ENCODE measurements at places on chromosomes 5 and 9. TPM values are rescaled to one million over a fixed set of nuclear protein-coding genes. Genes with fewer than 3 reads are reported as not detected.

Gene C7
- 45.6 TPM for total RNA-seq

Gene IFNE
- total RNA-seq: not detected

Gene IFNA2
- not detected for total RNA-seq

Gene HARS2
- 57.0 TPM for total RNA-seq

Gene FBP2
- total RNA-seq: not detected

Gene F2RL2
- 1.9 TPM for total RNA-seq

Gene SEC16A
- 72.7 TPM for total RNA-seq

Gene COMMD10
- total RNA-seq: 50.6 TPM

Gene CDX1
- not detected for total RNA-seq

Gene PCAT7
- total RNA-seq: not detected

Gene ORM2
- not detected for total RNA-seq

Gene ACTBL2
- 1.6 TPM for total RNA-seq

Gene EFNA5
- 22.5 TPM for total RNA-seq

Gene CCL19
- total RNA-seq: 2.0 TPM

Gene OR1J2
- not detected for total RNA-seq

Gene SPATA31C1
- total RNA-seq: not detected

Gene TICAM2
- total RNA-seq: 0.48 TPM

Gene POLK
- total RNA-seq: 28.4 TPM

Gene PHAX
- total RNA-seq: 23.3 TPM

Gene DAP
- total RNA-seq: 71.7 TPM

Gene CER1
- total RNA-seq: not detected

Gene DAB2IP
- 47.6 TPM for total RNA-seq

Gene SKP2
- total RNA-seq: 10.7 TPM

Gene SAPCD2
- total RNA-seq: 13.6 TPM

Gene SLC2A6
- 0.42 TPM for total RNA-seq

Gene LAMC3
- total RNA-seq: 16.9 TPM

Gene DPM2
- 19.4 TPM for total RNA-seq

Gene GFI1B
- not detected for total RNA-seq

Gene SPIN1
- total RNA-seq: 44.9 TPM

Gene DND1
- total RNA-seq: 2.0 TPM

Gene DAPK1
- total RNA-seq: 10.6 TPM

Gene LCN9
- total RNA-seq: not detected

Gene OBP2B
- total RNA-seq: 2.6 TPM

Gene TRPM3
- 0.13 TPM for total RNA-seq

Gene PDCD1LG2
- total RNA-seq: 2.2 TPM

Gene GAS1
- 35.2 TPM for total RNA-seq

Gene CLTB
- total RNA-seq: 298 TPM

Gene EQTN
- total RNA-seq: 0.97 TPM

Gene ENHO
- total RNA-seq: 3.5 TPM

Gene VLDLR
- total RNA-seq: 5.8 TPM

Gene RLN2
- not detected for total RNA-seq

Gene PCDHB7
- 1.2 TPM for total RNA-seq

Gene NXNL2
- total RNA-seq: not detected

Data from suprapubic skin (tissue), 4 donors.